ENCODE measurements at places on chromosomes 7 and 10.

DNA sequence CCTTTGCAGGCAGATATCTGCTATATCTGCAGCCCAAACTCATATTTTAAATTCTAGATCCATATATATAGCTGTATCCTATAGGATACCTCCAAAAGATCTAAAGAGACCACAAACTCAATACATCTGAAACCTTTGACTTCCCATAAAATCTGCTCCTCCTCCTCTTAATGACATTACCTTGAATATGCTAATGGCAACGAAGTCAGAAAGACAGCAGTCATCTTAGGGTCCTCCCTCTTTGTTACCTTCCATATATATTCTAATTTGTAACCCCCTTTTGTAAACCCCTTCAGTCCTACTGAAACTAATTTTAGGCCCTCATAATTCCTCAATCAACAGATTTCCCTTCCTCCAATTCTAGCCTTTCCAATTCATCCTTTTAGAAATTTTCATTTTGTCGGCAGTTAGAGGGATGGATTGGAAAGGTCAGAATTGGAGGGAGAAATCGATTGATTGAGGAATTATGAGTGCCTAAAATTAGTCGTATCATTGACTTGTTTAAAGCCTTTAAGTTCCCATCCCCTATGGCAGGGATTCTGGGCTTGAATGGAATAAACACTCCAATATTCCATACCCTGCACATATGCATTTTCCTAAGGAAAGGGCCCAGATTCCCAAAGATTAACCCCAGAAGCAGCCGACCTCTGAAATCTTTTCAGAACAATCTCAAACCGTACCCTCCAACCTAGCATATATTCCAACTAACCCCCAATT, 2.4 kb downstream of the SYPL1 start:
- no peak for DNase-seq

DNA sequence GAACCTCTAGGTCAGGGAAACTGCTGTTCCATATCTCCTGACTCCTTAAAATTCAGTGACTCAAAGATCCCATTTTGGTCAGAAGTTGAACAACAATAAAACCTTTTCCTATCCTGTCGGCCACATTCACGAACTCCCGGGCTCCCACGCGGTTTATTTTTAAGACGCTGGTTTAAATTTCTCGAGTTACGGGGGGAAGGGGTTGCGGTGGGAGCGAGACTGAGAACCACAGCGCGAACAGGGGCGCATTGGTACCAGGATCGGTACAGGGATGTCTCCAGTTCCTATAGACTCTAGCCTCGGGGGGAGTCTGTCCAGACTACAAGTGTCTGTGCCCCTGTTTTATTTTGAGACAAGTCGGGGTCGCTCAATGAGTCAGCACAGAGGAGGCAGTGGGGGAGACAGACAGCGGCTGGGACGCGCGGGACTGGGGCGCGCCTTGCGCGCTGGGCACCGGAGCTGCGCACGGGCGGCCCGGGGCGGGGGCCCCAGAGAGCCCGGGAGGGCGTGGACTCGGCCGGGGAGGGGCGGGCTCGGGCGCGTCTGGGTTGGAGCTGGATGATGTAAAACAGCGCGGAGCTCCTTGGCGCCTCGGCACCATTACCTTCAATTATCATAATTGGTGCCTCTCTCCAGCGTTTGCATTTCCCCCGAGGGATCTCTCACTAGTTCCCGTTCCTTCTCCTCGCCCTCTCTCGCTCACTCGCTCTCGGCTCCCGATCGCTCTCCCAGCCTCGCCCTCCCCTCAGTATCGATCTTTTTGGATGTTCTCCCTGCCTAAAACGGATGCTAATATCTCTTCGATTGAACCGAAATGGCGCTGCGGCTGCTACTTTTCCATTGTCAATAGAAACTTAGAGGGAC, 8.7 kb upstream of the BAMBI start:
- no peak for DNase-seq

- DNase-seq: no peak
Measured at GRCh38 chr7:138967159-138967558, 14.0 kb downstream of the KIAA1549 start.

DNA sequence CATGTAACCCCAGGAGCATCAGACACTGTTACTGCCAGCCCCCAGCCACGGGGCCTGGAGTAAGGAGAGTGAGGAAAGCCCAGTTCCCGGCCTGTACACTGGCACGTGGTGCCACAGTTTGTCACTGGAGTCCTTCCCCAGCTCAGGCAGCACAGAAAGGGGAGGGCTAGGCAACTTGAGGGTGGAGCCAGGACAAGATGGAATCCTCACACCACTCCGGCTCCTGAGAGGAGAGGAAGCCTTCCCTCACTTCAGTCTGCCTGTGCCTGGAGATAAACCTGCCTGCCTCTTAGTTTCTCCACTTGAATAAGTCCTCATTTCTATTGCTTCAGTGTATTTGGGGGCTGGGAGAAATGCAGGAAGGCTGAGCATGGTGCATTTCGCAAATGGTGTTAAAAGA, 176.0 kb downstream of the KIAA1217 start:
- DNase-seq: no peak

DNA sequence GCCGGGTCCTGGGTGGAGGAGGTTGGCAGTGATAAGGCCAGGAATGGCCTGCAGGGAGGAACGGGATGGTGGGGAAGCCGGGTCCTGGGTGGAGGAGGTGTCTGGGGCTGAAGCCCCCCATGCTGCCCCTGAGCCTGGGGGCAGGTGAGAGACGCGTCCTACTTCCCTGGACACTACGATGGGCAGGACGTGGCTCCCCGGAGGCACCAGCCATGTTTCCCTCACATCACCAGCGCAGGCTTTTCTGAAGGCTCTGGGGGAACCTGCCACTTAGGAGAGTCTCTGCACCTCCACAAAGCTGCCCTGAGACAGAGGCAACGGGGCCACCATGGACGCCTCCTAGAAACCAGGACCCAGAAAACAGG, 324.8 kb downstream of the DNAJB6 start:
- no peak for DNase-seq

DNA sequence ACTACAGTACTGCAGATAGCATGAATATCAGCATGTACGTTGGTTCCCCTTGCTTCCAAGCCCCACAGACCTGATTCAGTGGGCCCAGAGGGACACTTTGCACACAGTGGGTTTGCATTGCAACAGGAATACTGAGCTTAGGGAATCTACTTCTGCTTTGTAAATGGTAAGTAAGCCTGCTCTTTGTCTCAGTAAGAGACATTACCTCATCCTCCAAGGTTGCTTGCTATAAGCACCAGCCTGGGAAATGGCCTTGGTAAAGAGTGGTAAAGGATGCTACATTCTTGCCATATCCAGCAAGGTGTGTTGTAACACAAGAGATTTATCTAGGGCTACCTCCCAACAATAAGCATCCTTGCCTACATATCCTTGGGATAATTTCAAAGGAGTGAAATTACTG, 730.5 kb downstream of the INHBA start:
- DNase-seq: no peak

Measured in inflammatory macrophage treated with lipopolysaccharide for 1 hour (primary cell).